Chondrocyte (in vitro differentiated cells): ENCODE measurements at places on chromosomes 1 and 21. TPM values are rescaled to one million over a fixed set of nuclear protein-coding genes. Genes with fewer than 3 reads are reported as not detected.

Gene BMP8A
- total RNA-seq = 0.12 TPM in 1 of 3 replicates, not detected in the others

Gene MPZ
- 0.31 to 0.45 TPM (median 0.41 TPM) in 3 replicates for total RNA-seq

GRCh38 chr1:93171549-93172034, 8.6 kb downstream of the TMED5 start:
- no peak for DNase-seq

DNA sequence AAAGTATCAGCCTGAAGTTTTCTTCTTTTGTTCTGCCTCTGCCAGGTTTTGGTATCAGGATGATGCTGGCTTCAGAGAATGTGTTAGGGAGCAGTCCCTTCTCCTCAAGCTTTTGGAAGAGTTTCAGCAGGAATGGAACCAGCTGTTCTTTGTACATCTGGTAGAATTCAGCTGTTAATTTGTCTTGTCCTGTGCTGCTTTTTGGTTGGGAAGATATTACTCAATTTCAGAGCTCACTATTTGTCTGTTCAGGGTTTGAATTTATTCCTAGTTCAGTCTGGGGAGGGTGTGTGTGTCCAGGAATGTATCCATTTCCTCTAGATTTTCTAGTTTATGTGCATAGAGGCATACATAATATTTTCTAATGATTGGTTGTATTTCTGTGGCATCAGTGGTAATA, 12.8 kb downstream of the ZNF678 start:
- DNase-seq = no peak

DNA sequence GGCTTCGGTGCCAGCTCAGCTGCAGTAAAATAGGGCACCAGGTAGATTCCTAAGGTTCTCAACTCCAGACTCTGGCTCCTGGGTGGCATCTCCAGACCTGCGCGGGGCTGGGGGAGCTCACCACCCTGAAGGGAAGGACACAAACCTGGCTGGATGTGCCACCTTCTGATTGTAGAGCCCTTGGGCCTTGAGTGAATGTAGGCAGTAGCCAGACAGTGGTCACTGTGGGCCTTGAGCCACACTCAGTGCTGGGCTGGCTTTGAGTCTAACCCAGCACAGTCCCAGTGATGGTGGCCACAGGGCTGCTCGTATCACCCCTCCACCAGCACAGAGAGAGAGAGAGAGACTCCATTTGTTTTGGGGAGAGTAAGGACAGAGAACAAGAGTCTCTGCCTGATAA, 38.0 kb upstream of the SH3GLB1 start:
- no peak for DNase-seq

GRCh38 chr1:209202830-209203532, 380.5 kb upstream of the CAMK1G start:
- DNase-seq = no peak

DNA sequence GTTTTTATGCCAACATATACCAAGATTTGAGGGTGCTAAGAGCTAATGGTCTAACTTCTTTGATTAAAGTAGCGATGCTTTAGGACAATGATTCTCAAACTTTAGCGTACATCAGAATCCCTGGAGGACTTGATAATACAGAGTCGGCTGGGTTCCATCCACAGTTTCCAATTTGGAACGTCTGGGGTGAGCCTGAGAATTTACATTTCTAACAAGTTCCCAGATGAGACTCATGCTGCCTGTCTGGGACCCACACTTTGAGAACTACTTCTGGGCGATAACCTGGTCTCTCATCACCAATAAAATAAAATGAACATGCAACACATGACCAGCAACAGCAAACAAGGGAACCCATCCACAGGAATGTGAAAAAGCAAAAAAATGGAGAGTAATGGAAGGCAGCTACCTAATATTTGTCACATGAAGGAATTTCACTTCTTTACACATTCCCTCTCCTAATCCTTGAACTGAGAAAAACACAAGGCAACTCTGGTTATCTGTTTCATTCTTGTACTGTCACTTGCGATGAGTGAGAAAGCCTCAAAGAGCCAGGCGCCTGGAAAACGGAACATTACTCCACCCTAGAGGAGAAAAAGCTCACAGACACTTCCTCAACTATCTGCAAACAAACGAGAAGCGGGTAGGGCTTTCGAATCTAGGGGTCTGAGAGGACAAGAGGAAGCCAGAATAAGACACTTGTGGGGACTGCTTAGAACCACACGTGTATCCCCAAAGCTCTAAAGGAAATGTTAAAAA, 14.0 kb downstream of the HSF2BP start:
- DNase-seq = no peak

DNA sequence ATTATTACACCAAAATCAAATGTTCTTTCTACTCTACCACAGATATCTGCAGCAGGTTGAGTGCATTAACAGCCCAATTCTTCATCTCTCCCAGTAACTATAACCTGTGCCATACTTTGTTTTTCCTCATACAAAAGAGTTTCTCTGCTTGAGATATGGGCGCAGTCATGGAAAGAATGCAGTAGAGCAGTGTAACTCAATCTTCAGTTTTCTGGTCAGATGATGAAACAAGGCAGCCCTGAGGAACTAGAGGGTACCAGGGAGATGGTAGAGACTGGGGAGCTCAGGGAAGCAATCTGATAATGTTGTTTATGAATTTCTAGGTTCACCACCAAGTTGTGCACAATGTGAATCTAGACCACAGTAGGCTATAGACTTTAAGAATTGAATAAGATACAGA, 39.6 kb downstream of the ASPM start:
- DNase-seq = no peak

- DNase-seq = no peak
Observed at GRCh38 chr1:168565825-168566224, 10.6 kb upstream of the XCL1 start.

- DNase-seq = no peak
Observed at GRCh38 chr21:20875742-20876141, 122.5 kb upstream of the NCAM2 start.

DNA sequence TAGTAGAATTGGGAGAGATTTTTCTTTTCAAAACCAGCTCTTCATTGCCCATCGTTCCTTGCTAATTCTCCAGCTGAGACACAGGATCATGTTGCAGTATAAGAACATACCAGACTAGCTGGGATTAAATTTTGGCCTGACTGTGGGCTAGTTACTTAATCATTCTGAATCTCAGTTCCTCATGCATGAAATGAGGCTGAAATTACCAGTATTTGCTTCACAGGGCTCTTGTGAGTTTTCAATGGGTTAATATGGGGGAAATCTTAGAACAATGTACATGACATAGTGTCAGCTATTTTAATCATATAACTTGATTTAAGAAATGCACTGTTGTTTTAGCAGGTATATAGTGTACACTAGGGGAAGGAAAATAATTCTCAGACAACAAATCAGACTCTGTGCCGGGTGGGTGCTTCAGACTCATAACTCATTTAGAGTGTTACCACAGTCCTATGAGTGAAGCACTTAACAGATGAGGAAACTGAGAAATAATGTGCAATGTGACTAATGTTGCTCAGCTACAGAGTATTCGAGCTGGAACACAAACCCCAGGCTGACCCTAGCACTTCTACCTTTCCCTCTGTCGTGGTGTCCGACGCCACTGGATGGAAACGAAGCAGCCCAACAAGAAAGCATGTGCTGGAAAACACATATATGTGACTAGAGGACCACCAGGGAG, 137.6 kb upstream of the SGIP1 start:
- DNase-seq = no peak

DNA sequence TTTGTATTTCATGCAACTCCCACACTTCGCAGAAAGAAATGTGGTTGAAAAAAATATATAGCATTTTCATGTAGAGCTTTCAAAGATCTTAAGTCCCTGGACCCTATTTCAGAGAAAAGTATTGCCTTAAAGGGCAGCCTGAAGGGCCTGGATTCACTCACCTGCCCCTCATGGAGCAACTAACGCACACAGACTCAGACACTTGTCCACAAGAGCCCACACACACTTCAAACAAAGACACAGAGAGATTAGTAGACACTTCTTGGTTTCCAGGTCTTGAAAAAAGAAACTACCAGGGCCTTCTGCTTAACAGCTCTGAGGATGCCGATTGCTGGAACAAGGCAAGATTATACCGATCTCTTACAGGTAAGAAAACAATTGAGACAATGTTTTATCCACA, 122.2 kb downstream of the ZBTB18 start:
- no peak for DNase-seq

DNA sequence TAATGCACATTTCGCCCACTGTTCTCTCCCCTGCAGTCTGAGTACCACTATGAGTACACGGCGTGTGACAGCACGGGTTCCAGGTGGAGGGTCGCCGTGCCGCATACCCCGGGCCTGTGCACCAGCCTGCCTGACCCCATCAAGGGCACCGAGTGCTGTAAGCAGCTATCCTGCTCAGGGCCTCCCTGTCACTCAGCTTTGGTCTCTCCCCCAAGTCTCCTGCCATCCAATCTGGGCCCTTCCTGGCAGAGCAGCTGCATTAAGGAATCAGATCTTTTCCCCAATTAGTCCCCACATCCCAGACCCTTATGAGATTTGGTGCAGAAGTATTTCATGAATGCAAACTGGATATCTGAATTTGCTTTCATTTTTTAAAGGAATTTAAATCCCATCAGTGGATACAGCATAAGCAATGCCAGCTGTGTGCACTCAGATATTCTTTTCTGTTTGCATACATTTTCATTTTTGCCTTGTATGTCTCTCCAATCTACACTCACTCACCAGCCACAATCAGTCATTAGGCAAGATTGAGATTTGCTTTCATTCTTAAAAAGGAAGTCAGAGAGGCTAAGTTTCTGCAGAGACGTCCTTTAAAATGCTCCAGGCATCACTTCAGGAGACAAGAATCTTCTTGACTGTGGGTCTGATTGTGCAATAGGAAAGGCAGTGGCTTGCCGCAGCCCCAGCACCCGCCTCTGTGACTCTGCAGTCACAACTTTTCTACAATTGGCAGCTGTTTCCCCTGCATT, 48.1 kb downstream of the ELAPOR1 start:
- no peak for DNase-seq
